Cardiac atrium fibroblast (primary cell): ENCODE measurements at places on chromosomes 16 and 17. TPM values are rescaled to one million over a fixed set of nuclear protein-coding genes. Genes with fewer than 3 reads are reported as not detected.

The GPR139 gene
- total RNA-seq, result not detected in 2 replicates

The GPS2 gene
- total RNA-seq, result 35.7 and 67.1 TPM in 2 replicates

The KRT39 gene
- total RNA-seq, result not detected in 2 replicates

The CCL1 gene
- total RNA-seq, result not detected in 2 replicates

The TSPAN10 gene
- 0.49 and 0.72 TPM in 2 replicates for total RNA-seq

The PRRT2 gene
- 0.16 TPM in 1 of 2 replicates, not detected in the other for total RNA-seq

The LGALS9B gene
- total RNA-seq, result not detected in 2 replicates

The GDPD3 gene
- total RNA-seq, result 0.81 and 1.8 TPM in 2 replicates

The SGCA gene
- not detected in 2 replicates for total RNA-seq

The DBNDD1 gene
- total RNA-seq, result 0.49 and 0.54 TPM in 2 replicates

The PPP1R1B gene
- 3.4 and 3.9 TPM in 2 replicates for total RNA-seq

The DPEP3 gene
- not detected in 2 replicates for total RNA-seq

The FAHD1 gene
- 35.6 and 42.2 TPM in 2 replicates for total RNA-seq

The GNGT2 gene
- not detected in 2 replicates for total RNA-seq

The CD7 gene
- total RNA-seq, result 0.49 TPM in 1 of 2 replicates, not detected in the other

The MAP3K3 gene
- 19.9 and 23.3 TPM in 2 replicates for total RNA-seq

The ENPP7 gene
- not detected in 2 replicates for total RNA-seq

The TBC1D3I gene
- 0.32 TPM in 1 of 2 replicates, not detected in the other for total RNA-seq

The TTYH2 gene
- total RNA-seq, result 6.0 and 11.9 TPM in 2 replicates

The CNGB1 gene
- not detected in 2 replicates for total RNA-seq

The HOXB5 gene
- not detected in 2 replicates for total RNA-seq
